Left ventricle myocardium inferior (tissue), 1 donor: ENCODE measurements at places on chromosomes 7 and 10.

- DNase-seq, result no peak
Observed at GRCh38 chr7:24951441-24951980, 28.5 kb downstream of the OSBPL3 start.

GRCh38 chr10:70619271-70620019, 16.9 kb upstream of the PRF1 start:
- DNase-seq, result no peak

GRCh38 chr10:78634389-78634815, 434.4 kb upstream of the ZMIZ1 start:
- no peak for DNase-seq

- no peak for DNase-seq
Observed at GRCh38 chr7:135447748-135448147, 62.2 kb downstream of the CNOT4 start.

- no peak for DNase-seq
Observed at GRCh38 chr10:12823328-12823727, 178.2 kb downstream of the CCDC3 start.

DNA sequence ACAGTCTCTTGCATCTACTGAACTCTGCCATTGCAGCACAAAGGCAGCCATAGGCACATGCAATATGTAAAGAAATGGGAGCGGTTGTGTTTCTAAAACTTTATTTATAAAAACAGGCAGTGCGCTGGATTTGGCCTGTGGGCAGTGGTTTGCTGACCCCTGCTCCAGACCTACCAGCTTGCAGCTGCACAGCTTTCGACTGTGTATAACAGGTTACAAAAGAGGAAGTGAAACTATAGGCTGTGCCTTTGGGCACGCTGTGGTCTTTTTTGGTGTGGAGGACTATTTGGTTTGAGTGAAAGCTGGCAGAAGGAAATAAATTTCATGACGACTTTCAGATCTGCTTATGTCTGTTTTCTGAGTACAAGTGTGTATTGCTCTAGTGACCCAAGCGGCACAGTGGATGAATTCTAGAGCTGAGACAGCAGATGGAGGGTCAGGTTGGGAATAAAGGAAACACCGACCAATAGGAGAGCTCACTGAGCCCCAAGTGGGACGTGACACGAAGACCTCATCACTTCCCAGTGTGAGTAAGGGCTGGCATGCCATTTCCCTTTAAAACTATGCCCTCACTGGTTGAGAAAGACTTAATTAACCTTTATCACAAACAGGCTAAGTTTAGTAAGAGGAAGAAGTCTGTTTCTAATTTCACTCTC, 152.7 kb downstream of the ANK3 start:
- peak; percentile 24 for DNase-seq

DNA sequence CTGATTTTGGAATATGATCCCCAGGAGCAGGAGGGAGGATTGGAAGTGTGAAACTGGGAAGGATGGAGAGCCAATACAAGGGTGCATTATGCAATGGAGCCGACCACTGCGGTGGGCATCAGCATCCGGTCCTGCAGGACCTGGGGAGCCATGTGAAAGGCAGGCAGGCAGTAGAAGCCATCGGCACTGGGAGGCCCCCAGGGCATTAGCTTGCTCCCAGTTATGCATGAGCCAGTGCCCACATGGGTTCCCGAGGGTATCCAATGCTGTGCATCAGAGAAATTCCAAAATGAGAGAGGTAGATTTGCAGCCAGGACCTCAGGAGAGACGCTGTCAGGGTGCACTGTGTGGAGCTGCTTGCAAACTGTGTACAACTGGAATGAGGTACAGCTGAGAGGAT, 8.7 kb upstream of the KCP start:
- no peak for DNase-seq

GRCh38 chr10:115093286-115093775, at the start of gene ATRNL1:
Gene ATRNL1, plus strand, starts transcription at chr10:115093365. Its CDS starts 386 bp downstream, at chr10:115093751.
- no peak for DNase-seq

DNA sequence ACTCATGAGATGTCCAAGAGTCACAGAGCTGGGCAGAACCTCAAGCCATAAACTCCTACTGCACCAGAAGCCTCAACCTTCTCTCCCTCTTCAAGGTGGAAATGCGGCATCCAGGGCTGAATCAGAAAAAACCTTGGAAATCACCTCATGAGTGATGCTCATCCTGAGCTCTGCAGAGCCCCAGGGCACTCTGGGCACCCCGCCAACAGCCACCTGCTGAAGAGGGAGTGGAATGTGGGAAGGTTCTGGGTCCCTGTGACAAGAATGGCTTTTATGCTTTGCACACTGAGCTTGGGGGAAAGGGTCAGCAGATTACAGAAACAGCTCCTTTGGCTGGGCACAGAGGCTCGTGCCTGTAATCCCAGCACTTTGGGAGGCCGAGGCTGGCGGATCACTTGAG, 18.8 kb downstream of the NUDT1 start:
- no peak for DNase-seq

DNA sequence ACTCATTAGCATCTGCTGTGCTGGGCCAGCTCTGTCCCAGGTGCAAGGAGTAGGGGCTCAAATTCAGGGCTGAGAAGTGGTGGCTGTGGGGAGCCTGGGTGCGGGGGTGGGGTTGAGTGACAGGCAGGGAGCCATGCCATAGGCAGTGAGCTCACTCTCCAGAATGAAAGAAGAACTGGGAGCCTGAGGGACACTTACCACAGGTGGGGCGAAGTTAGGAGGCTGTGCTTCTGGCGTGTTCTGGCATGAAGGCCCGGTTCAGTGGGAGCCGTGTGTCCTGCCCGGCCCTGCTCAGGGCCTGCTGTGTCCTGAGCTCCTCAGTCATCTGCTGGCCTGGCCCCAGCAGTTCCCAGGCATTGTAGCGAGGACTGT, 62.5 kb downstream of the MKI67 start:
- DNase-seq, result no peak

DNA sequence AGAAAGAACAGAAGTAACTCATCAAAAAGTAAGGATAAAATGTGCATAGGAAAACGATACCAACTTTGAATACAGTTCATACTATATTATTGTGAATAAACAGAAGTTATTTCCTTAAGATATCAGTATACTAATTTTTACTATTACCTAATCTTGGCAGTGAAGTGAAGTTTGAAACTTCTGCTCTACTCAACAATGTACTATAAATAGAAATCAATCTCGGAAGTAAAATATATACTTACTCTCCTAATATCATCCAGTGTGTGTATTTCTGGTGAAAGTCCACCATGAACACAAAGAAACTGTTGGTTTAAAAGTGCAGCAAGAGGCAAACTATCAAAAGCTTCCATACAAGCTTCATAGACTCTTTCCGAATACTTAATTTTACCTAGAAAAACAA, 24.6 kb downstream of the PPP3CB start:
- DNase-seq, result no peak

DNA sequence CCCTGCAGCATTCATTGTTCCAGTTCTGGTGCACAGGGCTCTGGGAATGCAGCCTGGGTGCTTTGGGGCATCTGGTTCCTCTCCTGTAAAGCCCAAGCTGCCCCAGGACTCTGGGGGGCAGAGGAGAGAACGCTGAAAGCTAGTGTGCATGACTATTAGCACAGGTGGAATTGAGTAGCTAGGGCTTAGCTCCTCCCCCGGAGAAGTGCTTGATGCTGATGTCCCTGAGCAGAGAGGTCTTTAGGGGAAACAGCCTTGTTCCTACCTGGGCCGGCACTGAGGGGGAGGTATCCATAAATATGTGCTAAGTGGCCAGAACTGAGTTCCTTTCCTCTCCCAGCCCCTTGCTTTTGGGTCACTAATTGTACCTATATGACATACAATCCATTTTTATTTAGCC, 3.9 kb downstream of the ADCY1 start:
- no peak for DNase-seq
